RPMI7951 (cell line): ENCODE measurements at places on chromosomes 4 and X. TPM values are rescaled to one million over a fixed set of nuclear protein-coding genes. Genes with fewer than 3 reads are reported as not detected.

DNA sequence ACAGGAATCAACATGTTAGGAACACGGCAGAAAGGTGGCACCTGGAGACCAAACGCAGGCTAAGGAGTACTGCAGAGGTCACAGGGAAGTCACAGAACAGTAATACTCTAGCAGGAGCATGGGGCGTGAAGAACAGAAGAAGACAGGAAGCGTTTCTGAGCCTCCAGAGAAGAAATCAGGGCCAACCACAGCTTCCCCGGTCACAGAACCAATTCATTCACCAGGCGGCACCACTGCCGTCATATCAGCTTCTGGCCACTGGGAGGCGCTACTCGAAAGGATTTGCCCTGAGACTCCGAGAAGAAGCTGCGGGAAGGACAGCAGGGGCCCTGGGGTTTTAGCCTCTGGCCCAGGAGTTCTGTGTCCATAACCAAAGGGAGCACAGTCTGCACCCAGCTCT lies 78.0 kb upstream of the DRD5 start:
- peak; percentile 3 for DNase-seq

DNA sequence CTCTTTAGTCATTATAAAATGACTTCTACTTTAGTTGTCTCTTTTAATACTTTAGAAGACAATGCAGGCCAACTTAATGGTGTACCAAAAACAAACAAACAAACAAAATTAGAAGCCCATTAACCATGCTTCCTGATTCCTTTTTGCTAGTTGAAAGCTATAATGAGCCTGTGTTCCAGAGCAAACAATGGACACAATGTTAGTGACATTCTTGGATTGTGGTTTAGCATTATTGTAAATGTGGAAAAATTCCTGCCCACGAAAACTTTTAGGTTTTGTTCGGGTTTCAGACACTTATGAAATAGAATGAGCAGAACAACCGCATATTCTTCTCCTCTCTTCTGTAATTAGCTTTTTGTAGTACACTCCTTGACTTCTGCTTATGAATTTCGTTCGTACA lies 1682.7 kb upstream of the PCDH7 start:
- DNase-seq: no peak

DNA sequence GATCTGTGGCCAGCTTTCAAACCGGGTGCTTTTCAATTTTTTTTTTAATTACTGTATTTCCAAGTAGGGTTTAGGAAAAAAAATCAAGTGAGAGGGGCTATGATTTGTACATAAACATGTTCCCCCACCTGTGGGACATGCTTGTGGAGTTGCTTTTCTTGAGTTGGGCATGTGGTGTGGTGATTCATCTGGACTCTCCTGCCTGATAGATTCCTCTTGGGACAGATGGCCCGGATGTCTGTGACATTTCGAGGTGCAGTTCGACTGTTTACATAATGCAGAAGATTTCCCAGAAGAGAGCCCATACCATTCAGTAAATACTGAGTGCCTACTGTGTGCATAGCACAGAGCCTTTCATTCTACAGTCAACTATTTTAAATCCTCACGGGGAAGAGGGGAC lies 49.9 kb downstream of the DOCK11 start:
- DNase-seq: peak; percentile 26

TCEAL6 gene
- total RNA-seq: not detected in 2 replicates

DNA sequence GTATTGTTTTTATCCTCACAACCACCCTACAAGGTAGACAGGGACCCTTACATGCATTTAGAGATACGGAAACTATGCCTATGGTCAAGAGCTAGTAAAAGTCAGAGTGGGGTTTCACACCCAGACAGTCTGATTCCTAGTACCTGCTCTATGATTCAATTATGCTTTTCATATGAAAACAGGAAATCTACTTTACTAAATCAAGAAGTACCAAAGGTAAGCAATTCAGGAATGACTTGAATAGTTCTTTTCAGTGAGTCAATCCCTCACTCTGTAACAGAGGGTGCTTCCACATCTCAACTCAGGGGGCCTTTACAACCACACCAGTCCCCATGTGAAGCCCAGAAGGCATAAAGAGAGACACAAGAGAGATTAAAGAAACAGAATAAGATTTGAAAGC lies 191.4 kb downstream of the PPP3CA start:
- no peak for DNase-seq

DNA sequence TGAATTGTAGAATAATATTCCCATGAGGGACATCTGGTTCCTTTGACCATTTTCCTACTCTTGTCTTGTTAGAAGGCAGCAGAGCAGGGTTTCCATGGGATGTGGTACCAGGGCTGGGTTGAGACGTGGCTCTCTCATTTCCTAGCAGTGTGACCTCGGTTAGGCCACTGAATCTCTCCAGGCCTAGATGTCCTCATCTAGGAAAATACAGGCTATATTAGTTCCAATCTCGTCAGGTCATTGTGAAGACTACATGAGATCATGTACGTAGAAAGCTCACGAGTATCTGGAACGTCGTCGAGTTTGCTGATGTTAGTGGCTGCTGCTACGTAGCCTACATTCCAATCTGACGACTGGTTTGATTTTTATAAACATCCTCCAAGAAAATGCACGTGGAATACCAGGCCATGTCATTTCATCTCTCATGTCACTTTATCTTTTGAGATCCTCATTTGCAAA lies 278.2 kb upstream of the GATB start:
- DNase-seq: peak; percentile 59

ADGRL3 gene
- total RNA-seq: not detected in 2 replicates

DNA sequence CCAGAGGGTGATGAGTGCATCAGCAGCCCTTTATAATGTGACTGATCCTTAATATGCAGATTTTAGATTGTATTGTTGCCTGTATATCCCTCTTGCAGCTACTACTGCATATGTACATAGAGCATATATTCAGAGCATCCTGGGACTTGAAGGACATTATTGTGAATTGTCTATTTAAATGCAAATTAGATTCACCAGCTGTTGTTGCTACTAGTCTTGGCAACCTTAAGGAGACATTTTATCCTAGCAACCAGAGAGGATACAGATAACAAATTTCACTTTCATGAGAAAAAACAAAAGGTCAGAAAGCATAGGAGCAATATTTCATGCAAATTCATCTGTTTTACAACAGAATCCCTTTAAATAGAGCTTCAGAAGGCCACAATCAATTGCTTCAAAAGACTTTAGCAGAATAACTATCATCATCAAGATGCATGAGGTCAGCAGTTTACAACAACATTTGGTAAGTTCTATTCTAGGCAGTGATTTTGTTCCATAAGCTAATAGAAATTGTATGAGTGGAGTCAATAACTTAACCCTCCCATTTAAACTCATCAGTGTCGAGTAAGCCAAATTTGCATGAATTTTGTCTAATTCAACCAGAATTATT lies 148.6 kb downstream of the GC start:
- DNase-seq: no peak

GPM6B gene
- 1.8 and 2.4 TPM in 2 replicates for total RNA-seq
